NCI-H69 (cell line): ENCODE measurements at places on chromosomes 3 and 15.
A peak's percentile ranks its signal among the peaks of the same experiment; 100 is the strongest.

- peak; percentile 4 for DNase-seq
These were observed 94.6 kb upstream of the RASGRF1 start for GRCh38 chr15:79185199-79185598.

- no peak for DNase-seq
These were observed 512.1 kb upstream of the ROBO2 start for GRCh38 chr3:76527773-76528172.

DNA sequence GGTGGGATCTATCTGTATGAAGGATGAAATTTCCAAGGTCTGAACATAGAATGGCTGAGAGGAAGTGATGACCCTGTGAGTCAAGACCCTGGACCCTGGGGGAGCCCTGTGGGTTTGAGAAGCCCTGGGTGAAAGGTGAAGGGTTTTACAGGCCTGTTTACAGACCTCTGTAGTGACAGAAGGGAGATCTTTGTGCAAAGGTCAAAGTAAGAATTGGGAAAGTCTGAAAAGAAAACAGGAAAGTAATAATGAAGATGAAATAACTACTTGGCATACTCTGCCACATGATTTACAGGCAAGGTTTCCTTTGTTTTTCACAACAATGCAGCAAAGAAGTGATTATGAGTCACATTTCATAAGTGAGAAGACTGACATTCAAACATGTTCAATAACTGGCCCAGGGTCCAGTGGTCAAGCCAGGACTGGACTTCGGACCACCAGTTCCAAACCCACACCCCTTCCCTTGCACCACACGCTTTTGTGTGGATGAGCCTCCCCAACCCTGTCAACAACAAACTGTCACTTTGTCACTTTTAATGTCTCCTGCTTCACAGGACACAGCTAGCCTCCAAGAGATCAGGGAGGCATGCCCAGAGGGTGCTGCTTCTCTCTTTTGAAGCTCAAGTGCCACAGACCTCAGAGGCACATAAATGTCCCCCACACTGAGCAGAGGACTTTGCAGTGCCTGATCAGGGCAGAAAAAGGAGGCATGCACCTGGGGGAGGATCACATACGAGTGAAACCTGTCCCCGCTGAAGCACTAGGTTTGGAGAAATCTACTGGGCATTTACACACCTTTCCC lies 21.5 kb downstream of the CD86 start:
- no peak for DNase-seq

DNA sequence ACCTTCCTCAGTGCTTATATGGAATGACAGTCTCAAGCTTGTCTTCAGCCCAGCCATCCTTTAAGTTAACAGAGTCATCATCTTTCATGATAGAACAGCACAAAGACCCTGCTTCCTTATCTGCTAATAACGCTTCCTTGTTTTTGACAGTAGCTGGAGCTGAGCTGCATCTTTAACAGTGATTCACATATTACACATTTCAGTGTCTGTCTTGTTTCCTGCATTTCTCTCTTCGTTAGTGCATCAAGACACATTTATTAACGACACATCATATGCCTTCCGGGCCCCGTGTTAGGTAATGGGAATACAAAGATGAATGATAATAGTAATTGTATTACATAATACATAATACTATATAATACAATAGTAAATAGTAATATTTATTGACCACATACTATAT lies 30.2 kb upstream of the GREM1 start:
- DNase-seq, result peak; percentile 59

DNA sequence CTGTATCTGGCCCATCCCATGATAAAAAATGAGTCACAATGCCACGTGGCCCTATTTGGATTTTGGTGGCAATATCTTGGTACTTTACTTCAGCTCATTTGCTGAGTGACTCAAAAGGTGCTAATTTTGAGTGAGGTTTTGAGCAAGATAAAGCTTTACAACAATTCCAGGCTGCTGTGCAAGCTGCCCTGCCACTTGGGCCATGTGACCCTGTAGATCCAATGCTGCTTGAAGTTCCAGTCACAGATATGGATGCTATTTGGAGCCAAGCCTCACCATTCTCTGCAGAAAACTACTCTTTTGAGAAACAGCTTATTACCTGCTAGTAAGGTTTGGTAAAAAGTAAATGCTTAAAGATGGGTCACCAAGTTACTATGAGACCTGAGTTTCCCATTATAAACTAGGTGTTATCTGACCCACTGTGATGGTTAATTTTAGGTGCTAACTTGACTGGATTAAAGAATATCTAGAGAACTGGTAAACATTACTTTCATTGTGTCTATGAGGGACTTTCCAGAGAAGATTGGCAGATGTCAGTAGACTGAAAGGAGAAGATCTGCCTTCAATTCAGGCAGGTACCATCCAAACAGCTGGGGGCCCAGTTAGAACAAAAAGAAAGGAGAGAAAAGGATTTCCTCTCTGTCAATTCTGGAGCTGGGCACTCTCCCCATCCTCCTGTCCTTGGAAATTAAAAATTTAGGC lies 1083.9 kb downstream of the DIPK2A start:
- no peak for DNase-seq

DNA sequence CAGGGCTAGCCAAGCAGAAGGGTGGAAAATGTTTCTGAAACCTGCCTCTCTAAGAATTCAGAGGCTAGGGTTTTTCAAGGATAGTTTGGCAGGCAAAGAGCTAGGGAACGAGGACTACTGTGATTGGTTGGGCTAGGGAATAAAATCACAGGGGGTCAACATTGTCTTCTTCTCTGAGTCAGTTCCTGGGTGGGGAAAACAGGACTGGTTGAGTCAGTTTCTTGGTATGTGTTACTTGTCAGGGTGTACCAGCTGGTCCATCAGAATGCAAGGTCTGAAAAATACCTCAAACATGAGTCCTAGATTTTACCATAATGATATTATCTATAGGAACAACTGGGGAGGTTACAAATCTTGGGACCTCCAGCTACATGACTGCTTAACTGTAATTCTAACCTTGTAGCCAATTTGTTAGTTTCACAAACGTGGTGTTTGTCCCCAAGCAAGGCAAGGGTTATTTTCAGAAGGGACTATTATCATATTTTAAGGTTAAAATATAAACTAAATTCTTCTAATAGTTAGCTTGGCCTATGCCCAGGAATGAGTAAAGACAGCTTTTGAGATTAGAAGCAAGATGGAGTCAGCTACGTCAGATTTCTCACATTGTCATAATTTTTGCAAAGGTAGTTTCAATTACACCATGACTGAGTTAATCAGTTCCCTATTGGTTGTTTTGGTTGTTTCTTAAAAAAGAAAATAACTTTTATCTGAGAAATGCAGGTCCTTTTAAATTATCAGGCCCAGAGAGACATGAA lies 231.5 kb downstream of the ALCAM start:
- DNase-seq, result no peak

DNA sequence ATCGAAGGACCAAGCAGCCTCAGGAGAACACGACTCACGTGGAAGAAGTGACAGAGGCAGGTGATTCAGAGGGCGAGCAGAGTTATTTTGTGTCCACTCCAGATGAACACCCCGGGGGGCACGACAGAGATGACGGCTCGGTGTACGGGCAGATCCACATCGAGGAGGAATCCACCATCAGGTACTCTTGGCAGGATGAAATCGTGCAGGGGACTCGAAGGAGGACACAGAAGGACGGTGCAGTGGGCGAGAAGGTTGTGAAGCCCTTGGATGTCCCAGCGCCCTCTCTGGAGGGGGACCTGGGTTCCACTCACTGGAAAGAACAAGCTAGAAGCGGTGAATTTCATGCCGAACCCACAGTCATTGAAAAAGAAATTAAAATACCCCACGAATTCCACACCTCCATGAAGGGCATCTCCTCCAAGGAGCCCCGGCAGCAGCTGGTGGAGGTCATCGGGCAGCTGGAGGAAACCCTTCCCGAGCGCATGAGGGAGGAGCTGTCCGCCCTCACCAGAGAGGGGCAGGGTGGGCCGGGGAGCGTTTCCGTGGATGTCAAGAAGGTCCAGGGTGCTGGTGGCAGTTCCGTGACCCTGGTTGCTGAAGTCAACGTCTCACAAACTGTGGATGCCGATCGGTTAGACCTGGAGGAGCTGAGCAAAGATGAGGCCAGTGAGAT lies 26.0 kb downstream of the SYNM start:
- DNase-seq, result no peak

GRCh38 chr15:68817304-68818065 lies 3.2 kb downstream of the ANP32A start:
- DNase-seq, result peak; percentile 81

- DNase-seq, result no peak
These were observed 2.9 kb downstream of the MYD88 start for GRCh38 chr3:38141173-38141951.

GRCh38 chr3:113602256-113602655 lies 69.9 kb downstream of the SIDT1 start:
- DNase-seq, result no peak

DNA sequence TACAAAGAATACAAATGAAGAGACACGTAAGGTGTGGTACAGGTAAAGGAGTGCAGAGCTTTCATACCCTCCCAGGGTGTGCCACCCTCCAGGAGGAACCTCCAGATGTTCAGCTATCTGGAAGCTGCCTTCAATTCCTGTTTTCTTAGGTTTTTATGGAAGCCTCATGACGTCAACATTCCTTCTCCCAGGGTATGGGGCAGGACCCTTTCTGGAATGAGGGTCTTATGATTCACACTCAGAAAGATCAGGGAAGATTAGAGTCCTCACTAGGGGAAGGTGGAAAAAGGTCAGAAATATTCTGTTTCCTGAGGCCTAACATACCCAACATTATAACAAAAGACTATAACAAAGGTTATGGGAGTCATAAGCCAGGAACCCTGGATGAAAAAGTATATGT lies 99.8 kb upstream of the PLCL2 start:
- no peak for DNase-seq

- DNase-seq, result no peak
These were observed 52.2 kb downstream of the SLCO2A1 start for GRCh38 chr3:133977568-133977967.

DNA sequence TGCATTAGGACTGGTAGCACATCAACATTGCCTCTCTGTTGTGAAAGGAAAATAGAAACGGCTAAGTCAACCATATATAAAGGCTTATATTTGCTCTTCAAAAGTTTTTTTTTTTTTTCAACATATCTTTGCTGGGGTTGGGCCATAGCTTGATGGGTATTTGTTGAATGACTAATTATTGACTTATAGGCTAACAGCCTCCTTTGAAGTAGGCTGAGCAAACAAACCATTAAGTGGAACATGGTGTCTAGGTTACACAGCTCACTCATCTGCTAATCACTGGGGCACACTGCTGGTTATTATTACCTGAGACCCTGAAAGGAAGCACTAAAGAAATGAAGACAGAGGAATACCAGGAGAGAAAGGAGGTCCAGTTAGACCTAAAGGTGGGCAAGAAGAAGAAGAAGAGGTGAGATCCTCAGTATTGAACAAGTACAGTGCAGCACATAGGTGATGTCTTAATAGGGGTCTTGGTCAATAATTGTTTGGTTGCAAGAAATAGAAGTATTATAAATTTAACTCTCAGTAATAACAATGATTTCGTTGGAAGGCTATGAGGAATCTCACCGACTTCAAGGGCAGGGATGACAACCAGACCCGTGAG lies 139.4 kb downstream of the RPLP1 start:
- DNase-seq, result peak; percentile 94

GRCh38 chr15:29014493-29014892 lies 128.7 kb downstream of the APBA2 start:
- DNase-seq, result no peak

GRCh38 chr3:49417516-49418120 lies 4.7 kb downstream of the AMT start:
- DNase-seq, result no peak

GRCh38 chr15:100721758-100722550 lies 119.6 kb downstream of the ASB7 start:
- peak; percentile 61 for DNase-seq

DNA sequence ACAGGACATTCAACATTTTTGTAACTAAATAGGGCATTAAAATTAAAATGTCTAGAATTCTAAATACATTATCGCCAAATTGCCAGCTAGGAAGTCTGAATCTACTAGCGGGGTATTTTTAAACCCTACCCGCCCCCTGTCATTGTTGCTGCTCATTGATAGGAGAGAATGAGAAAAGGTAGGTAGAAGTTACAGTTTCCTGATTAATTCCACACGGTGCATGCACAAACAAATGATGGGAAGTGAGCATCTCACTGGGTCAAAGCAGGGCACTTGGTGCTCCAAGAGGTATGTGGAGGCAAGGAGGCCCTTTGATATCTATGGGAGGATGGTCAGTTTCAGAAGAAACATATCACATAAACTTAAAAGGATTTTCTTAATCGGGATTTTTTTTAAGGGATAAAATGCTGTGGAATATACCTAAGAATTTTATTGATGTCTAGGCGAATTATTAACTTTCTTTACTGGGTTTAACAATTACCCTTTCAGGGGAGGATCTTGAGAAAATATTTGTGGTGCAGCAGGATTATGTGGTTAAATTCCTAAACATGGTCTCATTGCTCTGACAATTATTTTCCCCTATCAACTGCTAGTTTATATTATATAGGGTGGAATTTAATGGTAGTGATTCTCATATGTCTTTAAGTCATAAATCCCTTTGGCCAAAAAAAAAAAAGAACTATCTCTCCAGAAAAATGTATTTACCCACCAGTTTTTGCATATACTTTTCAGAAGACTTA lies 236.0 kb upstream of the GOLGA6L4 start:
- DNase-seq, result no peak

DNA sequence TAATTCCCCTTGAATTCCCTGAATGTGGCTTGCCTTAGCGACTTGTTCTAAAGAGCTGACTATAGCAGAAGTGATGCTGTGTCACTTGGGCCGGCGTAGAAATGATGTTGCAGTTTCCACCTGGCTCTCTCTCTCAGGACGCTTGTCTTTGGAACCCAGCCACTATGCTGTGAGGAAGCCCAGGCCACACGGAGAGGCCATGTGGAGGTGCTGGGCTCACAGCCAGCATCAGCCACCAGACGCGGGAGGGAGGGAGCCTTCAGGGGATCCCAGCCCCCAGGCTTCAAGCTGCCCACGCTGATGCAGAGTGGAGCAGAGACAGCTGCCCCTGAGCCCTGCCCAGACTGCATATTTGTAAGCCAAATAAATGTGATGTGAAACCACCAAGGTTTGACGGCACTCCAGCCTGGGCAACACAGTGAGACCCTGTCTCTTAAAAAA lies 18.6 kb downstream of the RNU5B-1 start:
- DNase-seq, result peak; percentile 95

- DNase-seq, result no peak
These were observed 150.2 kb downstream of the DNAJB8 start for GRCh38 chr3:128316481-128316891.

DNA sequence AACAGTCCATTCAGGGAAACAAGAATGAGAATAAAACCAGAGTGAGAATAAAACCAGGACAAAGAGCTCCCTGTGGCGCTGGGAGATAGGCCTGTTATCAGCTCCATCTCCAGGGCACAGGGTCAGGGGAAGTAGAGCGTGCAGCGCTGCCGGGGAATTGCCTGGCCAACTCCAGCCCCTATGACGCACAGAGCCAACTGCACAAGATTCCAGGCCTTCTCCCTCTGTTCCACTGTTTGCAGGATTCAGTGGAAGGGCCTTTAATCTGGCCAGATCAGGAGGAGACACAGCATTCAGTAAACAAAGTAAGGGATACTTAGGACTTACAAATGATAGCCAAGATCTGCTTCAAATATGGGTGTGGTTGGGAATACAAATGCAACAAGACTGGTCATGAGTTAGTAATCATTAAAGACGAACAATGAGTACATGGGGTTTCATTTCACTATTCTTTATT lies 49.4 kb downstream of the ITGB5 start:
- peak; percentile 5 for DNase-seq
